ENCODE measurements at places on chromosomes 6 and 20.

DNA sequence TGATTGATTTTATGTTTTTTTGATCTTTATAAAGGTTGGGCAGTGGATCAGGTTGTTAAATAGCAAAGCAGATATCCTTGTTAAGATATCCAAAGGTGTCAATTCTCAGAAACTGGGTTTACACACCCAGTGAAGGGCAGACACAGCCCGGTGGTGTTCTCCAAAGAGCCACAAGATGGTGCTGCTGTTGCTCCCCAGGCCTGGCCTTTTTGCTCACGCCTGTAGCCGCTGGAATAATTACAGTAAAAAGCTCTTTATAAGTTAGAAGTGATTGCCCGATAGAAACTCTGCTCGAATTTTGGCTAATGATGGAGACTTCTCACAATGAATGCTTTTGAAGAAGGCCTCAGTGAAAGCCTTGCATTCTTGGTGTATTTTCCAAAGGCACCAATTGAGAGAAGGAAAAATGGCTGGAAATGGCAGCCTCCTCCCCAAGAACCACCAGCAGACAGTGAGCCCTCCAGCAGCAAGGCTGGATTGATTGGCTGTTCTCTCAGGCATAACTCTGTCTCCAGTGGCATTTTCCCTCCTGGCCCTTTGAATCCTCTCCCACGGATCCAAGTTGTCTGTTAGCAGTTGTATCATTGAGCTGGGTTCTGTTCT, 120.5 kb upstream of the CHD6 start:
- DNase-seq: peak; percentile 24

DNA sequence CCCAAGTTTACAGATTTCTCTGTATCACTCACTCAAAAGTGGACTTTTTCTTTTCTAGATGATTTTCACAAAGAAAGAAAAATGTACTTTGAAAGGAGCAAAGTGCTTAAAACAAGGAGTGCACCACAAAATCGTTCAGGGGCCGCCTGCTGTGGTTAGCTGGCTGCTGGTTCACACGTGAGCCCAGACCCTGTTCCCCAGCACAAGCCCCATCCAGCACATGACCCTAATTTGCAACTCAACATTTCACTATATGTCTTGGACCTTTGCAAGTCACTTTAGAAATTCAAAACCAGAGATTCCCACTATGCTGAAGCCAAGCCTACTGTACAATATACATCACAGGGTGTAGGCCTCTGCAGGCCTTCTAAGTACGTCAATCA, 95.5 kb upstream of the NHSL1 start:
- DNase-seq: no peak

DNA sequence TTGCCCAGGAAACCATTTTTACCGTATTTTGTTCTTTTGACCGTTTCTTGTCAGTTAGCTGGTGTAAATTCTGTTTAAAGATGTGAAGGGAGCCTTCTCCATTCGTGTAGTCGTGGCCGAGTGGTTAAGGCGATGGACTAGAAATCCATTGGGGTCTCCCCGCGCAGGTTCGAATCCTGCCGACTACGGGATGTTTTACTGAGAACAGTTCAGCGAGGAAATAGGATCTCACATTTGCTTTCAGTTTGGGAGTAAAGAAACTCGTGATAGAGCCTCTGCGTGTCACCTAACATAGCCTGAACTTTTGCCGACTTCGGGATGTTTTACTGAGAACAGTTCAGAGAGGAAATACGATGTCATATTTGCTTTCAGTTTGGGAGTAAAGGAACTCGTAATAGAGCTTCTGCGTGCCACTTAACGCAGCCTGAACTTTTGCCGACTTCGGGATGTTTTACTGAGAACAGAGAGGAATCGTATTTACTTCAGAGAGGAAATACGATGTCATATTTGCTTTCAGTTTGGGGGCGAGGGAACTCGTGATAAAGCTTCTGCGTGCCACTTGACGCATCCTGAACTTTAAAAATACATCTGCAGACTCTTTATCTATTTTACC, 5.9 kb upstream of the ZNF184 start:
- peak; percentile 92 for DNase-seq

- no peak for DNase-seq
Measured at GRCh38 chr20:3820901-3821727, 767 bp downstream of the AP5S1 start.

- DNase-seq: peak; percentile 59
Measured at GRCh38 chr20:50111120-50111828, 1.7 kb downstream of the UBE2V1 start.

DNA sequence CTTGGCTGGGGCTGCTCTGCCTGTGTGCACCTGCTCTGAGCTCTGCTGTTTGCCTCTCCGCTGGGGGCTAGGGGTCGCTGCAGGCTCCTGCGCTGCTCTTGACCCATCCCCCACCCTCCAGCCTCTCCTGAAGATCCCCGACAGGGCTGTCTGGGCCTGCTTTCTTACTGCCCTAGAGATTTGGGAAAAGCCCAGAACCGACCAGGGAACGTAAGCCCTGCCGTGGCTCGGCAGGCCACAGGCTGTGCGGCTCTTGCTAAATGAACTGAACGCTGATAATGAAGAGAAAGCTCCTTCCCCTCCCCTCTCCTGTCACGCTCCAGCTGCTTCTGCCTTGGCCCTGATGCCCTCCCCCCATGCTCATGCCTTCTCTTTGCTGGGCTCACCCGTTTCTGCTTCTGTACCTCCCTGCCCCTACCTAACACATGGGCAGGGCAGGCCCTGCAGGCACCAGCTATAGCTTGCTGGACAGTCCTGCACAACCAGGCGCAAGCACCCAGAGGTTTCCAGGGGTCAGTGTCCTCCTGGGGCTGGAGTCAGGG, 32.0 kb upstream of the PCMTD2 start:
- DNase-seq: peak; percentile 49
